ENCODE measurements at places on chromosomes 5 and 9.

- no peak for DNase-seq
Observed at GRCh38 chr9:116661037-116661954, 25.8 kb upstream of the TRIM32 start.

DNA sequence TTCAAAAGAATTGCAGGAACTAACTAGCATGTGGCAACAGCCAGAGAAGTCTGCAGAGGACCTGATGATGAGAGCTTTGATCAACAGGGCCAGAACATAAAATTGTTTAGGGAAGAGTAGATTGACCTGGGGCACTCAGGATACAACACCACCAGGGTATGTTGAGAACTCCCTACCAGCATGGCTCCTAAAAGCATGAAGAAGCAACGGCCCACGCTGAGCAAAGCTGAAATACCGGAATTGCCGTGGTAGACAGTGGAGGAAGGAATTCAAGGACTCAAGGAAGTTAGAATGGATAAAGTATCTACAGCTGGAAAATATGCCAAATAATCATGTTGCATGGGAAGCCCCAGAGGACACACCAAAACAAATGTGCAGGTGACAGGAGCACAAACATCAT lies 31.6 kb downstream of the DROSHA start:
- no peak for DNase-seq

- no peak for DNase-seq
Observed at GRCh38 chr9:758146-758545, 83.4 kb upstream of the DMRT1 start.

DNA sequence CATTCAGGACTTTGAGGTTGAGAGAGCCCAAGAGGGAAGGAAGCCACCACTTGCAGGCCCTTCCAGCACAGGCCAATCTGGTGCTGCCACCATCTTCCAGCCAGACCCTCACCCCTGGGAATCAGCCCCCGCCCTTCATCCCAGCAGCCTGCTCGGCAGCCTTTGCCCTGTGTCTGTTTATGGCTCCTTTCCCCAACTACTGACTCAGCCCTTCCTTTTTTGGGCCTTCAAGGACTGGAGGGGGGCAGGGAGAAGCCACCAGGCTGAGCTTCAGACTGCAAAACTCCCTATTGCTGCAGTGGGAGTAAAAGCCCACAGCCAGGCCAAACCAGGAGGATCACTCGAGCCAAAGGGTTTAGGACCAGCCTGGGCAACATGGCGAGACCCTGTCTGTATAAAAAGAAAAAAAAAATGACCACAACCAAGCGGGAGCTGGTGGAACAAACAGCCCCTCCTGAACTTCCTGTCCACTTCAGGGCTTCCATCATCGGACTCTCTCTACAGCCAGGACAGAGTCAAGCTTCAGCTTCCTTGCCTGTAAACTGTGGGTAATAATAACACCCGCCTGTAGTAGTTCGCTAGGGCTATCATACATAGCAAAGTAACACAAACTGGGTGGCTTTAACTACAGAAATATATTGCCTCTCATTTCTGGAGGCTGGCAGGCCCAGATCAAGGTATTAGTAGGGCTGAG lies 85.9 kb upstream of the IL17B start:
- no peak for DNase-seq

DNA sequence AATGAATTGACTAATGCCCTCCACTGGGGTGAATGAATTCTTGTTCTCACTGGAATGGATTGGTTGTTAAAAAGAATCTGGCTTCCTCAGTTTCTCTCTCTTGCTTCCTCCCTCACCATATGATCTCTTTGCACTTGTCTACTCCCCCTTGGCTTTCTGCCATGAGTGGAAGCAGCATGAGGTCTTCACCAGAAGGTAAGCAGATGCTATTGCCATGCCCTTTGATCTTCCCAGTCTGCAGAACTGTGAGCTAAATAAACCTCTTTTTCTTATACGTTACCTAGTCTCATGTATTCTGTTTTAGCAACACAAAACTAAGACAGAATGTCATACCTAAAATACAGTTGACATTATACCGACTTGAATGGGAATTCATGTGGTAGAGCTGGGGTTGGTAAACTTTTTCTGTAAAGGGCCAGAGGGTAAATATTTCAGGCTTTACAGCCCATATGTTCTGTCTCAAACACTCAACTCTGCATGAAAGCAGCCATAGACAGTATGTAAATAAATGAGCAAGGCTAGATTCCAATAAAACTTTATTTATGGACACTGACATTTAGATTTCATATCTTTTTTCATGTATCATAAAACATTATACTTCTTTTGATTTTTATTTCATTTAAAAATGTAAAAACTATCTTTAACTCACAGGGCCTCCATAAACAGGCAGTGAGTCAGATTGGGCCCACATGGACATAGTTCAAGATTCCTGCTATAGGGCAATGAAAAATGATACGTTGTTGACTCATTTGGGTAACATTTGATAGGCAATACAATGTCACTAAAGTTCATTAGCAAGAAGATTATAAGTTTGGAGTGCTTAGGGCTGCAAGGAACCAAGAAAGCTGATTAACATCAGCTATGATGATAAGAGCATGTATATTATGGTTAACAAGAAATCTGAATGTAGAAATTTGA lies 79.4 kb upstream of the TLE4 start:
- DNase-seq = no peak
